Left cardiac atrium (tissue), 4 donors: ENCODE measurements at places on chromosomes 5 and 9. TPM values are rescaled to one million over a fixed set of nuclear protein-coding genes. Genes with fewer than 3 reads are reported as not detected.

GRCh38 chr5:37989884-37990283 lies 150.0 kb upstream of the GDNF start:
- no peak for DNase-seq

DNA sequence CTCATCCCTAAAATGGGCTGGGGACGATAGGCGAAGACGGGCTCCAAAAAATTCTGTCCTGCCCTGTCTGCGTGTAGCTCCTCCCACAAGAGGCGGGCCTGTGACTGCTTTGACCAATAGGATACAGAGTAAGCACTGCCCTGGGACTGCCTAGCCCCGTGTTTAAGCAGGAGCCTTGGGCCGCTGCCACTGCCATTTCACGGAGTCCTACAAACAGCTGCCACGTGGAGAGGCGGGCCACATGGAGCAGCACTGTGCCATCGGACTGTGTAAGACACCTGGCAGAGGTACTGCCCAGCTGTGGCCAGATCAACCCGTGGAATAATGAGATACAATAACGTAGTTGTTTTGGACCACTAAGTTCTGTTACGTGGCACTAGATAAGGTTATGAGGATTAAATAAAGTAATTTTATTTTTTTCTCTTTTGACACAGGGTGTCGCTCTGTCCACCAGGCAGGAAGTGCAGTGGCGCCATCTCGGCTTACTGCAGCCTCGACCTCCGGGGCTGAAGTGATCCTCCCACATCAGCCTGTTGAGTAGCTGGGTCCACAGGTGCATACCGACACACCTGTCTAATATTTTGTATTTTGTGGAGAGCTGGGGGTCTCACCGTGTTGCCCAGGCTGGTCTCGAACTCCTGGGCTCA lies 87.2 kb downstream of the LMNB1 start:
- no peak for DNase-seq

Gene CEL
- total RNA-seq = 2.5 TPM

- no peak for DNase-seq
Measured at GRCh38 chr9:95090871-95091577, 226.5 kb downstream of the FANCC start.

Gene HNRNPH1
- total RNA-seq = 235 TPM

DNA sequence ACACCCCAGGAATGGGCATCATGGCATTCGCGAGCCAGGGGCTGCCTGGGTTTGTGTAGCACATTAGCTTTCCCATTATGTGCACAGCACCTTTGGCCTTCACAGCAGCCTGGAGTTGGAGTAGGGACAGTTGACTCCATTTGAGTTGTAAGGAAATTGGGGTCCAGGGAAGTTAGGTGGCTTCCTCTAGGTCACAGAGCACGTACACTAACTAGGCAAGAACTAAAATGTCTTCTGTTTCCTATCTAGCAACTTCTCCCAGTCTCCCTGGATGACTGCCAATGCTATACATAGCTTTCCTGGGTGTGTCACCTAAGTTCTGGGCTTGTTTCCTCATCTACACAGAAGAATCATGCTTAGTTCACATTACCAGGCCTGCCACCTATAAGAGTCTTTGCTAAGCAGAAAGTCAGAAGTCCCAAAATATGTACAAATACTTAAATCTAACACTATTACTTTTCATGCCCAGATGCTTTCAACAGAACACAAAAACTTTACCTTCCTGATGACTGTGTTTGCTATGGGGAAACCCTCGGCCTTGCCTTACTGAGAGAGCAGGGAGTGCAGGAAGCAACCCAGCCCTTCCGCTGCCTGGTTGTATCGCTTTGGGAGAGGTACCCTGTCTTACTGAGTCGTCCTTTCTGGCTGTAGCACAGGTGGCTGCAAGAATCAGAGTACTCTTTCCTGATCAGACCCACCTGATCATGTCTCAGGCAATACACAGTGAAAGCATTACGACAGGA lies 12.0 kb downstream of the MACROH2A1 start:
- DNase-seq = no peak

- no peak for DNase-seq
Measured at GRCh38 chr9:83665580-83666200, 42.1 kb downstream of the UBQLN1 start.

Gene FUT7
- total RNA-seq = 0.24 TPM

DNA sequence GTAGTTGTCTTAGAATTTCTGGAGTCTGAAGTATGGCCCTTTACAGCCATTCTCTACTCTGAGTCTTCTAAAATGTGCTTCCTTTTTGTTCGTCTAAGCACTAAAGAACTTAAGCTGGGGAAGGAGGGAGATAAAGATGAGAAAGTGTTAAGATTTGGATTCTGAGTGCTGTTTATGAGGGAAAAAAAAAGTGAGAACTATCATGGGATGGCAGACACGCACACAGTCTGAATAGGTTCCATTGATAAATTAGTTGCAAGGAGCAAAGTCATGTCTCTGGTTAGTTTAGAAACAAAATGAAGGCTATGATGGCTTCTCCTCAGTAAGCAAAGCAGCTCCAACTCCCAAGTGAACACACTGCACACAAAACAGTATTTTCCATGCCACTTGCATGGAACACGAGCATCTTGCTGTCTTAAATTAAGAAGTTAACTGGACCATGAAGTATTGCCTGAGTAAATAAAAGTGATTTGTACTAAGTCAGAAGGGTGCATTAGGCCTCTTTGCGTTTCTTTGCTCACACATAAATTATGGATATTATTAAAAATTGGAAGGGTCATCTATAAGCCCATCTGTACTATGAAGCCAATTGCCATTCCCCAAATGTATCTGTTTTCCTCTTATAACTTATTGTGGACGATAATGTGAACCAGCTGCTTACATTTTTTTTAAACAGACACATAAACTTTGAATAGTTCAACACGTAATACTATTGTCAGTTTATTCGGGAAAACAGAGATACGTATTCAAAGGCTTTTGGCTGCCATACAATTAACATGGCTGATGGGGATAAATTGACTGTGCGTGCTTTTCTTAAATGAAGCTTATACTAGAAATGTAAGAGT lies 199.3 kb downstream of the SGCD start:
- no peak for DNase-seq

Gene SH3TC2
- total RNA-seq = 20.1 TPM

DNA sequence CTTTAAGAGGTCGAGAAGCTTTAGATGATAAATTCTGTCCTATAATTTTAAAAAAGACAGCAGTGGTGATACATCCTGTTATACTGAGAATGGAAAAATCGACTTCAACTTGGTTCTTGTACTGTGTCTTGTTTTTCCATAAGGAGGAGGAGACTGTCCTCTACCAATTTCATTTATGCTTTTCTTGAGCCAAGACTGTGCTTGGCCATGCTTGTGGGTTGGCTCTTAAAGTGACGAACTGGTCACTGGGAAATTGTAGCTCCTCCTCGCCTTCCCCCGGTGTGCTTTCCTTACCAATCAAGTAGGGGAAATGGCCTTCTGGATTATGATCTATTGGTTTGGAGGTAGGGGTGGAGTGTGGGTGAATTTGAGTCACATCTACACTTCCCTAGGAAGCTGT lies 67.1 kb upstream of the HSPB3 start:
- no peak for DNase-seq

GRCh38 chr9:89505911-89506310 lies 8.0 kb upstream of the SEMA4D start:
- peak; percentile 62 for DNase-seq

DNA sequence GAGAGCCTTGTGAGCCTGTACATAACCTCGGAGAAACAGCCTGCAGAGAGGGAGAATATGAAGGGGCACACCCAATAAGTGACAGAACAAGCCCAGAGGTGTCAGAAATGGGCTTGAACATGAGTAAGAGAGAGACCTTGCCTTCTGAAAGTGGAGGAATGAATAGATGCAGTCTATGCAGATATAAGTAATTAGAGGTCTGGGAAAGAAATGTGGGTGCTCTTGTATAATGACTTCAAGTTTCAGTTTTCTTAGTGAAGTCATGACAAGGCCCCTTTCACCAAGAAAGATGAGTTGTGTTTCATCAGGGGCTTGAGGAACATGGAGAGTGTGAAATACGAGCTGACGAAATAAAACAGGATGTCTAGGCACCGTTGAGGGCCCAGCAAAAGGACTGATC lies 15.1 kb downstream of the GRAMD2B start:
- DNase-seq = no peak

DNA sequence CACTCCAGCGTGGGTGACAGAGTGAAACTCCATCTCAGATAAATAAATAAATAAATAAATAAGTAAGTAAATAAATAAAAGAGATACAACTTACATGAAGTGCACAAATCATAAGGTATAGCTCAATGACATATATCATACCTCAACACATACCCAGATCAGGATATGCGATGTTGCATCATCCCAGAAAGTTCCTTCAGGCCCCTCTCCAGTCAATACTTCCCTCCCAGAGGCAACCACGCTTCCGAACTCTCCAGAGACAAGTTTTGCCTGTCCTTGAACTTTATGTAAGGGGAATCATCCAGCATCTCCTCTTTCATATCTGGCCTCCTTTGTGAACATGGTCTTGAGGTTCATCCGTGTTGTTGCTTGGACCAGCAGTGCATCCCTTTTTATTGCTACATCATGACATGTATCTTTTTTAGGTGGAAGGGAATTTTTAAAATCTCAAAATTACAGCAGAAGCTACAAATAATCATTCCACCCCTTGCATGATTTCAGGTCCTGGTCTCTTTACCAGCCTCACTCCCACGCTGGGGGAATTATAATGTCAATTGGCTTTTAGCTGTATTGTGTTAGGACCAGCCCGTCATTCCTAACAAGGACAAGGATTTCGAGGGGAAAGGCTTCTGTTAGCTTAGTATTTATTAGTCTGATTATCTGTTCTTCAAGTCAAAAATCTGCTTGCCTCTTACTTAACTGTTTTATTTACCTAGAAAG lies 32.9 kb upstream of the AOPEP start:
- no peak for DNase-seq

Gene PKD2L2
- total RNA-seq = 0.24 TPM

Gene GAPVD1
- total RNA-seq = 30.7 TPM

Gene F2RL2
- 0.39 TPM for total RNA-seq

Gene ALAD
- 32.8 TPM for total RNA-seq

GRCh38 chr9:89425024-89425805 lies 72.7 kb downstream of the SEMA4D start:
- DNase-seq = no peak

DNA sequence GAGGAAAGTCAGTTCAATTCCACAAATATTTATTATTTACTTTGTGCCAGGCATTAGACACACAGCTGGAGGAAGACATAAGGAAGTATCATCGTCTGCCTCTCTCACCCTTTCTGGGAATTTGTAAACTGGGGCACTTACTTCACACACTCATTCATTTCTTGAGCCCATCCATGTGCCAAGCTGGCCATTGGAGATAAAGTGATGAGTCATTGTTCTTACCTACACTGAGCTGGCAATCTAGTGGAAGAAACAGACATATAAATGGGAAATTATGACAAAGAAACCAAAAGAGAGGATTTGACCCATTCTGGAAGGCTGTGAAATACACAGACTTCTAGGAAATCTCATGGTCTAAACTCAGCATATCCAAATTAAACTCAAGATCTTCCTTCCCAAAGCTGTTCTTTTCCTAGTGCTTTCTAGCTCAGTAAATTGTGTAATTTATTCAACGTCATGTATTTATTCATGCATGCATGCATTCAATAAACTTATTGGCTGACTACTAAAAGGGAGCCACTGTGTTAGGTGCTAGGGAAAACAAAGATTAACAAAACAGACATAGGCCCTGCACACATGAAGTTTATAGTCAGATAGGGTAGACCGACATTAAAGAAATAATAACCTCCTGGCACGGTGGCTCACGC lies 65.3 kb downstream of the SH3RF2 start:
- no peak for DNase-seq

DNA sequence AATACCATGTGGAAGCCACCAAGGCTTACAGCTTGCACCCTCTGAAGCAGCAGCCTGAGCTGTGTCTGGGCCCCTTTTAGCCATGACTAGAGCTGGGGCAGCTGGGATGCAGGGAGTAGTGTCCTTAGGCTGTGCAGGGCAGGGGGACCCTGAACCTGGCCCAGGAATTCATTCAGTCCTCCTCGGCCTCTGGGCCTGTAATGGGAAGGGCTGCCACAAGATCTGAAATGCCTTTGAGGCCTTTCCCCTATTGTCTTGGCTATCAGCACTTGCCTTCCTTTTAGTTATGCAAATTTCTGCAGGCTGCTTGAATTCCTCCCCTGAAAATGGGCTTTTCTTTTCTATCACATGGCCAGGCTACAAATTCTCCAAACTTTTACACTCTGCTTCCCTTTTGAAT lies 9.0 kb downstream of the GPR150 start:
- DNase-seq = no peak

Gene PAIP1
- 91.8 TPM for total RNA-seq

DNA sequence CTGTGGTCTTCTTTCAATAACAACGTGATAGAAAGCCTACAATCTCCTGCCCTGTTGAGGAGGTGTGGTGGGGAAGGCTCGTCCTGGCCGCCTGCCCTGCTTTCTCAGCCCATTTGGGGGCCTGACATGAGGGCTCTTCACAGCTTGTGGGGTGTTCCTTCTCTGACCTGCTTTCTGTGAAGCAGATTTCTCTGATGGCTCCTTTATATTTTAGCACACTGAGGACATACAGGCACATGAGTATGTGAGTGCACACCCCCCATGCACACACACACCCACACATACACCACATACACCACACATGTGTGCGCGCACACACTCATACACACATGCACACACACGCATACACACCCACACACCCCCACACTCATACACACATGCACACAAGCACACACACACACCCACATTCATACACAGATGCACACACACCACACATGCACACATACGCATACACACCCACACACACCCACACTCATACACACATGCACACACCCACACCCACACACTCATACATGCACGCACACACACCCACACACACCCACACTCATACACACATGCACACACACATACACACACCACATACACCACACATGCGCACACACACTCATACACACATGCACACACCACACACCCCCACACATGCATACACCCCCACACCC lies 117.5 kb downstream of the COL5A1 start:
- DNase-seq = no peak

Gene PCDHGB5
- 7.7 TPM for total RNA-seq

Gene IFNA21
- total RNA-seq = not detected

DNA sequence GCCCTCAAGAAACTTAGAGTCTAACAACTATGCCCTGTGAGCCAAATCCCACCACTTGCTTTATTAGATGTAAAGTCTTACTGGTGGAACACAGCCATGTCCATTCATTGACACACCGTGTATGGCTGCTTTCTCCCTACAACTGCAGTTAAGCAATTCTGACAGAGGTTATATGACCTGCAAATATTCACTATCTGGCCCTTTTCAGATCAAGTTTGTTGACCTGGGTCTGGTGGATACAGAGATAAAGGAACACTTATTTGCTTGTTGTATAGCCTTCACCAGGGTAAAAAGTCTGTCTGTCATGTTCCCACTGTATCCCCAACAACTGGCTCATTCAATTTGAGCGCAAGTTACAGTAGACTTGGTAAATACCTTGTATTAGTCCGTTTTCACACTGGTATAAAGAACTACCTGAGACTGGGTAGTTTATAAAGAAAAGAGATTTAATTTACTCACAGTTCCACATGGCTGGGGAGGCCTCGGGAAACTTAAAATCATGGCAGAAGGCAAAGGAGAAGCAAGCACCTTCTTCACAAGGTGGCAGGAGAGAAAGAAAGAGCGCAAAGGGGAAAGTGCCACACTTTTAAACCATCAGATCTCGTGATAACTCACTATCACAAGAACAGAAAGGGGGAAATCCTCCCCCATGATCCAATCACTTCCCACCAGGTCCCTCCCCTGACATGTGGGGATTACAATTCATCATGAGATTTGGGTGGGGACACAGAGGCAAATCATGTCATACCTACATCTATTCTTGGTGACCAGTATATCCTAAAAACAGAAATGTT lies 27.9 kb downstream of the DEPDC1B start:
- no peak for DNase-seq

GRCh38 chr9:68505681-68506409 lies 34.8 kb downstream of the TMEM252 start:
- DNase-seq = no peak
